ENCODE measurements at places on chromosomes 5 and 9. TPM values are rescaled to one million over a fixed set of nuclear protein-coding genes. Genes with fewer than 3 reads are reported as not detected.

DNA sequence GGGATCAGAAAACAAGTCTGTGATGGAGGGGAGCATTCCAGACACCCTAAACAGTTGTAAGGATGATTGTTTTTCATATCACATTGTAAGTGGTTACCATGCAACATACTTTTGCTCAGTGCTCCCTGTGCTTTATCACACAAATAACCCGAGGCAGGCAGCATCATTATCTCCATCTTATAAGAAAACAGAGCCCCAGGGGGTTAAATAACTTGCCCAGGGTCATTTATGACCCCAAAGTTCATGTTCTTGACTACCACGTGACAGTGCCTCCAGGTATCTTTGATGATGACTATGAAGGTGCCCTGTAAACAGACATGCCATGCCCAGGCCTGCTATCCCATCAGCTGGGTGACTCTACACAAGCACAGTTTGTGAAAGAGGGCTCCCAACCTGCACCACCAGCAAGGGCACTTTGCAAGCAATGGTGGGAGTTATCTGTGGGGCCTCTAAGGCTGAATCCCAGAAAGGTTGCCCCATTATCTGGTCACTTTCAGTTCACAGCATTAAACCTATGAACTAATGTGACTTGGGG is 9.5 kb downstream of the GNPDA1 start:
- DNase-seq: no peak

- DNase-seq: no peak
Measured at GRCh38 chr5:145242551-145242950, 592.6 kb downstream of the PRELID2 start.

DNA sequence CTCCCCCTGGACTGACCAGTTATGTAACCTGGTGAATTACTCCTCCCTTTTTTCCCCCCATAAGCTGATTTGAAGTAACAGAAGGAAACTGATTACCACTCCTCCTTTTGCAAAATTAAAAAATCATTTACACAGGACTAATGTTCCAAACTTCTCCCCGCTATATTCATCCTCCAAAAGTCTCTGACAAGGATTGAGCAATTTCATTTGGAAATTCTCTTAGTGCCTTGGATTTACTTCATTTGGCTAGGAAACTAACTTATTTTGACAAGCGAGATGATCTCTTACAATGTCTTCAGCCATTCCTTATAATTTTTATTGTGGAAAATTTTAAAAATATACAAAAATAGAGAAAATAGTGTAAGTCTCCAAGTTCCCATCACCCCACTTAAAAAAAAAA is 15.4 kb upstream of the B4GALT1 start:
- DNase-seq: no peak

DNA sequence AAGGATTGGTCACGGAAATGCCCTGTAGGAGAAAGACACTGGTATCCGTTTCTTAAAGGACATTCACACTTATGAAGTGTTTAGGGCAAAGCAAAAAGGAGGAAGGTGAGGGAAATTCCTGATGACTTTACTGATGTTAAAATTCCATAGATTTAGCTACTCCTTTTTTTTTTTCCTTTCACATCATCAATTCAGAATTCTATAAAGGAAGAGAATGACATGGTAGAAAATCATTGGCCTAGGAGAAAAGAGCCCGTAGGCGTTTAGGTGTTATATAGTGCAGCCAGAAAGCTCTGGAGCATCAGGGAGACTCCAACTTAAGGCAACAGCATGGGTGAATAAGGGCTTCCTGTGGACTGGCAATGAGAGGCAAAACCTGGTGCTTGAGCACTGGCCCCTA is at the start of gene TSLP:
Gene TSLP, plus strand, starts transcription at position 301 of the 400 bp plus-strand sequence. CDS start 178 bp downstream, outside the sequence.
- DNase-seq: no peak

GRCh38 chr5:40781843-40782409 is 16.2 kb downstream of the PRKAA1 start:
- no peak for DNase-seq

- DNase-seq: no peak
Measured at GRCh38 chr5:136740228-136740627, 374.9 kb upstream of the TRPC7 start.

Gene ABCA1
- total RNA-seq: 4.8 TPM

Gene ENDOG
- total RNA-seq: 6.7 TPM
